ENCODE measurements at places on chromosomes 11 and 22.

GRCh38 chr11:83292709-83293456 lies 6.7 kb upstream of the CCDC90B start:
- no peak for DNase-seq

DNA sequence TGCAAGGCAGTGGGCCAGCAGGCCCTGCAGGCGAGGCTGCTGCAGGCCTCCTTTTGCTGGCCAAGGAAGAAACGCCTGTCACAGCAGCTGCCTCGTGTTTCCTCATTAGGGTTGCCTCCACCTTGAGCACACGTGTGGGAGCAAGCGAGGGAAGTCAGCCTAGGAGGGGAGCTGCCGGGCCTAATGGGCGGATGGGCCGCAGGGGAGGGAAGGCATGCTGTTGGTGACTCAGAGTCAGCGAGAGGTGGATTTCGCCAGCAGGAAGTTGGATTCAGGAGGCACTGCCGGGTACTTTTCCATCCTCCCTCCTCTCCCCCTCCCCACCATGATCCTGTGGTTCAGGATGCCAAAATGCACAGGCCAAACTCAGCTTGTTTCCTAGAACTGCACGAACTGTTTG lies 498.7 kb downstream of the METTL15 start:
- DNase-seq = no peak

DNA sequence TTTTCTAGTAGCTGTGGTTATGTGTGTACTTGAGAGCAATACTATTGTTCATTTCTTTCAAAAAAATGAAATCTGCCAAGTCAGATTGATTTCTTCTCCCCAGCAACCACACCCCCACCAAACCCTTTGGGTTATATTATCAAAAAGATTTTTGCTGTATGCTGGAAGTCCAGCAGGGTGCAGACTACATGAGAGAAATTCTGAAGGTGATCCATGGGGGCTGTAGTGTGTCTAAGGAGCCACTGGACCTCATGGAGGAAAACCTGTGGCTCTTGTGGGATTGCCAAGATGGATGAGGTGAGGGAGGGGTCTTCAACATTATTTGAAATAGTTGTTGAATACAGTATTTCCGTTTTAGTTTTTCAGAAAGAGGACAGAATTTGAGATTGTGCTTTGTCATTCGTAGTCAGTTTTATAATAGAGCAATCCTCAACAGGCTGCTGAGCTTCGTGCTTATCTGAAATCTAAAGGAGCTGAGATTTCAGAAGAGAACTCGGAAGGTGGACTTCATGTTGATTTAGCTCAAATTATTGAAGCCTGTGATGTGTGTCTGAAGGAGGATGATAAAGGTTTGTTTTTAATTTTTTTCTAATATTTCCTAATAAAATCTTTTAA lies 3.1 kb downstream of the EIF3M start:
- no peak for DNase-seq

- DNase-seq = no peak
Observed at GRCh38 chr22:34973926-34974325, 92.0 kb upstream of the ISX start.

DNA sequence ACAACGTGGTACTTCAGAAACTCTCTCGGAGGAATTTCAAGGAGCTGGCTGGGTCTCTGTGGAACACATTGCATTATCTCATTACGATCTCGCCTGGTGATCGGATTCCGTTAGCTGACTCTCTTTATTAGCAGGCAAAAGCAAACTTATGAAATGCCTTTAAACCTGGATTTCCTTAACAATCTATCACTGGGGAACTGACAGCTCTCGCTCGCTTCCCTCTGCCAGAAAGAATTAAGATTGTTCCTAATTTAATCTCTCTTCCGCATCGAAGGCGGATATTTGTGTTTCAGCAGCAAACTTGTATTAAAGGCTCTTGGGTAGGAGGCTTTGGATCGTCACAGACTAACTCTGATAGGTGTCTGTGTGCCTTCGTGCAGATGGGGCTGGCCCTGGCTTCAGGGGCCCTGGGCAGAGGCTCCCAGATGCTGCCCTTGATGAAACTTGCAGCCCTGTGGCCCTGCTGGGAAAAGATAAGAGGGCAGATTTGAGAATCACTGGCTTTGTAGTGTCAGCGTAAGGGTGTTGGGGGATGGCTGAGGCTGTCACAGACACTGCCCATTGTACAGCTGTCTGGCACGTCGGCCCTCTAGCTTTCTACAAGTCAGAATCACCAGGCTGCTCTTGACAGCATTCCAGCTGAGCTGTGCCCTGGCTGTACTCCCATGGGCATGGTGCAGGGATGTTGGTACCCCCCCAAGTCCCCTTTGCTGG lies 162.2 kb upstream of the NECTIN1 start:
- DNase-seq = no peak

DNA sequence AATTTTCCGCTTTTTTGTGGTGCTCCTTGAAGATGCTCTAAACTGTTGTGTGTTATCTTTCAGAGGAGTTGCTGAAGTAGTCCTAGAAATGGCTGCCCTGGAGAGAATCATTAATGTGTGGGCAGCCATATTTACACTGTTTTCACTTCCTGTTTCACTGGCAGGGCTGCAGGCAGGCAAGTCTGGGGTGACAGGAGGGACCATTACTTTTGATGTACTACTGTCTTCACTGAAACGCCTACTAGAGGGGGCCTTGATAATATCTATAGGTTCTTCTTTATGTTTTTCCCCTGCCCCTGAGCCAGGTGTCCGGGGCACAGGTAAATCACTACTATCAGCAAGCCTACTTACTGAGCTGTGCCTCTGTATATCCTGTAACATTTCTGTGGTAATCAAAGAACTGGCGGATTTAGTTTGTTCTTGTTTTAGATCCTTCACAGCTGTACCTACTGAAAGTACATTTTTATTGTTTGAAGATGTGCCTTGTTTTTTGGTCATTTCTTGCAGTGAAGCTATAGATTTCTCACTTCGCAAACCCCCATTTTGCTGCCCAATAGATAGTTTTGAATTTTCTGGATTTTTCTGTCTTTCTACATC lies 39.7 kb downstream of the ACAT1 start:
- no peak for DNase-seq

GRCh38 chr11:47711816-47712215 lies 3.4 kb downstream of the AGBL2 start:
- DNase-seq = no peak

- no peak for DNase-seq
Observed at GRCh38 chr11:69504576-69505335, 23.3 kb downstream of the LINC01488 start.

- DNase-seq = no peak
Observed at GRCh38 chr11:64814712-64815187, 4.4 kb upstream of the MEN1 start.

- no peak for DNase-seq
Observed at GRCh38 chr11:72418834-72419560, 15.3 kb downstream of the CLPB start.

DNA sequence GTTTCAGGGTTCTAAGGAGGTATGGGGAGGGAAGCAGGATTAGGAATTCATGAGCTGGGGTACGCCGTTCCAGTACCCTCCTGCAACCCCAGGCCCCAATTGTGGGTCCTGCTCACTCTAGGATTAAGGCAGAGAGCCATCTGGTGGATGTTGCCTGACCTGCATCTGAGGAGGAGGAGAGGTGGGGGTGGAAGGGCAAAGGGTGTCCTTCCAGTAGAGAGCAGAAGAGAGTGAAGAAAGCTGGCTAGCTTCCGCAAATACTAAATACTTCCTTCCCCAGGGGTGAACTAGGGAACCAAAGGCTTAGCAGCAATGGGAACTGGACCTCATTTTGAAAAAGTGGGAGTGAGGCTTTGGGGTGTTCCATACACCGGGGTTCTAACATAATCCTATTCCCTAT lies 10.6 kb downstream of the LRRC51 start:
- peak; percentile 45 for DNase-seq

DNA sequence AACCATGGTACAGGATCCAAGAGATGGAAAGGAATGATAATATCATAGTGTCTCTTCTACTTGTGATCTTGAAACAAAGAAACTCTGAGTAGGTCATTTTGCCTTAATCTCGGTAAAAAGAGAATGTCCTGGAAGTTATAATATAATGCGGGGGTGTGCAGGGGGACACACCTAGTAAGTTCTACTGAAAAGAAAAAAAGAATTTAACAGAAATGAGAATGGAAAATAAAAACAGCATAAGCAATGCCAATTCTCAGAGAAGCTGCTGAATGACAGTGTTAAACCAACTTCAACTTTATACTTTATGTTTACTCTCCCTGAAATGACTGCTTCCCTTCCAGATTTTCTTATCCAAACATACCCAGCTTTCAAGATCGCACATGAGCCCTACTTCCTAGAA lies 2.0 kb downstream of the HPS5 start:
- DNase-seq = no peak

- no peak for DNase-seq
Observed at GRCh38 chr11:48000432-48000831, 20.1 kb downstream of the PTPRJ start.

GRCh38 chr11:47348859-47349258 lies 3.6 kb downstream of the MYBPC3 start:
- no peak for DNase-seq

GRCh38 chr11:57460022-57460757 lies at the start of gene RTN4RL2:
TSS of gene RTN4RL2 (plus strand) at chr11:57460528. CDS start at chr11:57460866, 338 bp downstream.
- DNase-seq = no peak

DNA sequence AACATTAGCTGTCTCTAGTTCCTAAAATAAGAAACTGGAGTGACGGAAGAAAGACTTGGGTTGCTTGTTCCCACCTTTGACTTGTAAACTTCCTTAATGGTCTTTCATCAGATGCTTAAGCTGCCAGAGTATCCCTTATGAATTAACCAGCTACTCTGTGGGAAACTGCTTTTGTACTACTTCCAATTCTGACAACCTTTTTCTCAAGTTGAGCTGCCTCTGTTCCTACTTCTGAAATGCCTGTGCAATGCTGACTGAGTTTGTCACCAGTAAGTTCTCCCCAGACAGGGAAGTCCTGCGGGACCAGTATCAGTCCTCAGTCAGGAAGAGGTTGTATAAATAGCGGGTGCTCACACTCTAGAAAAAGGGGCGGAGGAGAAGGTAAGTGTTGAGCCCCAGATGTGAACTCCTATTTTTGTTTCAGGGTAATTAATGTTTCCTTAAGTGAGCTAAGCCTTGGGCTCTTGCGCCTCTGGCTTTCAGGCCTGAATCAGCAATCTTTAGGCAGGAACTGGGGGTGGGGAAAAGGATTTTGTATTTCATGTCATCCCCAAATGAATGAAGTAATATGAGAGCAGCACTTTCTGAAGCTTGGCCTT lies 67.2 kb downstream of the CECR2 start:
- no peak for DNase-seq

DNA sequence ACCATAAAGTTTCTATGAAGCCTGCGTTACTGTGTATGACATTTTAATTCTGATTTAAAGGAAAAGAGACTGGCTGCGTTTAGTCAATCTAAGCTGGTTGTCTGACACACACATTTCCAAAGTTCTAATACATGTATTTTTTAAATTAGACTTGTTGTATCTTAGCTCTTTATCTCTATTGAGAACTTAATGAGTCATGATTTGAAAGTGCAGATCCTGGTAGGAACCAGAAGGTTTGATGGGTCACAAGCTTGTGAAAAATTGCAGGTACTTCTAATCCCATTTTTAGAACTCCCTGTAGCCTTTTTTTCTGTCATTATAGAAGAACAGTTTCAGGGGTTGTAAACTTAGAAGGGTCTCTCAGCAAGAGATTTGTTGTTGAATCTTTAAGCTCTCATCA lies 210.3 kb downstream of the DDX10 start:
- DNase-seq = no peak

DNA sequence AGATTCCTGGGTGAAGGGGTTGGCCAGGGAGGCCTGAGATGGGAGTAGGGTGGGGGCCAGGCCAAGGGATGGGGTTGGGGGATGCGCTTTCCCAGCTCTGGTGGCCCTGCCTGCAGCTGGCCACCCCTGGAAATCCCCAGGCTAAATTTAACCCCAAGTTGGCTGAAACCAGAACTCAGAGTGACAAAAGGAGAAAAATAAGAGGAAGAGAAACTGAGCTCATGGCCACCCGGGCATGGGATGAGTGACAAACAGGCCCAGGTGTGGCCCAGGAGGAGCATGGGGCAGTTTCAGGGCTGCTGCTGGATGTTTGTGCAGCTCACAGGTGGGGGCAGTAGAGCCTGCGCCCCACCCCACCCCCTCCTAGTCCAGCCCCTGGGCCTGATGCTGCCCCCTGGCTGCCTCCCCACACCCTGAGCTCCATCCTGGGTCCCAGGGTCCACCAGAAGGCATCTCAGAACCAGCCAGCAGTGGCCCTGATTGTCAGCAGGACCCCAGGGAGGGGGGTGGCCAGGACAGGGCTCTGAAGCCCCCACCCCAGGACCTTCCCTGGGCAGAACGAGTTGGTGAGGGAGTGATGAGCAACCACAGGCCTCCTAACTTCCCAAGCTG lies 48.0 kb downstream of the IGLL5 start:
- DNase-seq = no peak

GRCh38 chr11:107583629-107584195 lies 7.2 kb upstream of the ELMOD1 start:
- no peak for DNase-seq

DNA sequence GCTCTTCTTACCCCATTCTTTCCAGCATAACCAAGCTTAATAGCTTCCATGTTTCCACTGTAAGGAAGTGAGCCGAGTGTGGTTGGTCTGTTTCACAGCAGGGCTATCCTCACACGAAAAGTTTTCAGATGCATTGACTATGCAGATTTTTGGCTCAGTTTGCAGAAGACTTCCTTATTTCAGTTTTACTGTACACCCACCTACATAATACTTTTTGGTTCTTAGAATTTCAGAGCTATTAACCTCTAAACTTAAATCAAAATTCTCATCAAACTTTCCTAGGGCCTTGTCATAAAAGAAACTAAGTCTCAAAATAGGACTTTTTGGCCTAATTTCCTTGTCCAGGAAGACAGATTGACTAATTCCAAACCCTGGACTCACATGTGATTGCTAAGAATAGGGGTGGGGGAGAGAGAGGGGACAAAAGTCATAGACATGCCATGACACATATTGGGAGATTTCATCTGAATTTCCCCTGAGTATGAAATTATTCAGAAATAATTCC lies 7.3 kb upstream of the EHF start:
- DNase-seq = no peak

DNA sequence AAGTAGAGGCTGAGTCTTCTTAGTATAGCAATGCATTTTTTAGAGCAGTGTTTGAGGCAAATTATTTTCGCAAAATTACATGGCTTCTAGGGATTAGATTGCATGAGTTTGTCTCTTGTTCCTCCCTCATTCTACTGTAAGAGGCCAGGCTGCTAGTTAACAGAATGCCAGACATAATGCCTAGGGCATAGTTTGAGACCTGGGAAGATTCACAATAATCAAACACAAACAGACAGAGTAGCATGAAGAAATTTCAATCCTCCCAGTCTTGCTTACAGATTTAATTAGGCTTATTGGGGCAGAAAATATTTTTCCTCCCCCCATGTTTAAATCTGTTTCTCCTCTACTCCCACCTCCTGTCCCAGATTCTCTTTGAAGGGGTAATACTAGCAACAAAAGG lies 48.3 kb downstream of the ARHGEF12 start:
- DNase-seq = no peak

DNA sequence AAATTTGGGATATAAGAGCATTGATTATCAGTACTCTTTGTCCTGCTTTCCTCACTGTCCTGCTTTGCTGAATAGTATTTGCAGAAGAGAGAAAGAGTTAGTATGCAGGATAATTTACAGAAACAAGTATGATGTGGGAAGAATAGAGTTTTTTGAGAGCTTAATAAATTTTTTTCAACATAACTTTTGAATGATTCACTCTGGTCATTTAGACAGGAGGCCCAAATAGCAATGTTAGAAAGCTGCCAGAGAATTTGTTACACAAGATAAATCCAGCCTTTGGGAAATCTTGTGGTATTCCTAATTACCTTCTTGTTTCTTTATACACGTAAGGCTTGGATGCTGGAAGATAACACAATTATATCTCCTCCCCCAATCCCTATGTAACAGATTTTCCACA lies 484.6 kb downstream of the CNTN5 start:
- DNase-seq = no peak

Data from stimulated activated CD8-positive, alpha-beta memory T cell treated with anti-CD3 and anti-CD28 coated beads, Interleukin-7, amount 100 ng/mL, for 24 hours (primary cell).